Stomach (tissue), 19 donors: ENCODE measurements at places on chromosomes 1 and 21. TPM values are rescaled to one million over a fixed set of nuclear protein-coding genes. Genes with fewer than 3 reads are reported as not detected.
A peak's percentile ranks its signal among the peaks of the same experiment; 100 is the strongest.

The ST6GALNAC5 gene
- 2.5 TPM for total RNA-seq

The CDK11A gene
- 46.1 TPM for total RNA-seq

GRCh38 chr1:112505878-112506277 is 2.9 kb upstream of the WNT2B start:
- no peak for DNase-seq
- peaks cover 31% of the 10 kb centered on the region for H3K4me1 ChIP-seq
- H3K36me3 ChIP-seq = no peaks in the 10 kb centered on the region
- H3K27ac ChIP-seq = no peak overlapping the region

GRCh38 chr1:11365744-11366387 is 92.9 kb downstream of the UBIAD1 start:
- H3K36me3 ChIP-seq = no peaks in the 10 kb centered on the region
- peaks cover 13% of the 10 kb centered on the region for H3K27me3 ChIP-seq
- H3K4me1 ChIP-seq = no peaks in the 10 kb centered on the region
- no peak overlapping the region for H3K4me3 ChIP-seq

DNA sequence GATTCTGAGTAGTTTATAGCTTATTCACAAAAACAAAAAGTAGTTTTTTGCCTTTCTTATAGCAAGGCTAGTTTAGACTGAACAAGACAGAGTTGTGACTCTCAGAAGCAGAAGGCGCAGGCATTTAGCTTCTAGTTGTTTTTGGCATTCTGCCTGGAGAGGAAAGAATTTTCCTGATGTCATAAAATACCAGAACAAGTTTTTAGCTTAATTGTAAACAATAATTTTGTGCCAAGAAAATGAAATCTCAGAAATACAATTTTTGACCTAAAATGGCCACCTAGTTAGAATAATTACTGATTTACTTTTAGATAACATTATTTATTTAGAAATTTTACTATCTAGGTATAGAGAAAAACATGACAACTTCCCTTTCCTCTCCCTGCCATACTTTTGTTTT is 1.0 kb downstream of the DNAJB4 start:
- peak; percentile 92 for DNase-seq
- H3K36me3 ChIP-seq = no peaks in the 10 kb centered on the region
- peaks cover 5% of the 10 kb centered on the region for H3K4me1 ChIP-seq
- no peak overlapping the region for H3K27ac ChIP-seq
- H3K4me3 ChIP-seq = peak overlapping the region; percentile 53
